Cerebellum (tissue), 4 donors: ENCODE measurements at places on chromosomes 11 and 22. TPM values are rescaled to one million over a fixed set of nuclear protein-coding genes. Genes with fewer than 3 reads are reported as not detected.

Gene RIMBP3B
- 0.27 TPM for total RNA-seq

Gene JAML
- total RNA-seq: 0.45 TPM

Gene AGBL2
- total RNA-seq: 3.6 TPM

Gene KRTAP5-1
- not detected for total RNA-seq

Gene OR52A1
- total RNA-seq: not detected

Gene PEX16
- 18.4 TPM for total RNA-seq

Gene DEFB131B
- total RNA-seq: not detected
